Stimulated activated CD4-positive, alpha-beta T cell treated with anti-CD3 and anti-CD28 coated beads, Interleukin-15, amount 100 ng/mL, for 1 hour (primary cell): ENCODE measurements at places on chromosomes 1 and 21.

GRCh38 chr1:198860371-198860770 lies 221.5 kb downstream of the PTPRC start:
- DNase-seq, result no peak

- DNase-seq, result no peak
Observed at GRCh38 chr1:199762572-199762971, 264.9 kb upstream of the NR5A2 start.

- no peak for DNase-seq
Observed at GRCh38 chr1:116324411-116324810, 48.6 kb upstream of the ATP1A1 start.

DNA sequence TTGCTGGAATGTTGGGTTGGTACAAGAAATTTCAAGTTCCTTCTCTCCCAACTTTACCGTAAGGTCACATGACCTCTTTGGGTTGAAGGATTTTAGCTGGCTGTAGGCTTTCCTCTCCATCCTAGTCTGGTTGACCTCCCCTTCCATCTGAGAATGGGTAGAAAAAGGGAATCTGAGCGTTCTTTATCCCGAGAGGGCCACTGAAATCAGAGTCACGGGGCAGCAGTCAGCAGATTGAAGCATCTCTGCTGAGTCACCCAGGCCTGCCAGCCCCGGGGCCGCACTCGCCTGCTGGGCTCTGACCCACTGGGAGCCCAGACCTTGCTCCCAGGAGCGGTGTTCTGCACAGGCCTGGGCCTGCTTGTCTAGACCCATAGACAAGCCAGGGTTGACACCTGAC lies 31.0 kb downstream of the TMCC2 start:
- no peak for DNase-seq

- no peak for DNase-seq
Observed at GRCh38 chr21:27513825-27514224, 546.9 kb upstream of the ADAMTS5 start.

- no peak for DNase-seq
Observed at GRCh38 chr1:156648951-156649350, 7.0 kb downstream of the BCAN start.

- no peak for DNase-seq
Observed at GRCh38 chr21:35342440-35342839, 293.3 kb upstream of the RUNX1 start.

DNA sequence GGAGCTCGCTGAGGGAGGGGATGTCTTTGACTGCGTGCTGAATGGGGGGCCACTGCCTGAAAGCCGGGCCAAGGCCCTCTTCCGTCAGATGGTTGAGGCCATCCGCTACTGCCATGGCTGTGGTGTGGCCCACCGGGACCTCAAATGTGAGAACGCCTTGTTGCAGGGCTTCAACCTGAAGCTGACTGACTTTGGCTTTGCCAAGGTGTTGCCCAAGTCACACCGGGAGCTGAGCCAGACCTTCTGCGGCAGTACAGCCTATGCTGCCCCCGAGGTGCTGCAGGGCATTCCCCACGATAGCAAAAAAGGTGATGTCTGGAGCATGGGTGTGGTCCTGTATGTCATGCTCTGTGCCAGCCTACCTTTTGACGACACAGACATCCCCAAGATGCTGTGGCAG lies 1.4 kb downstream of the TSSK3 start:
- DNase-seq, result no peak

DNA sequence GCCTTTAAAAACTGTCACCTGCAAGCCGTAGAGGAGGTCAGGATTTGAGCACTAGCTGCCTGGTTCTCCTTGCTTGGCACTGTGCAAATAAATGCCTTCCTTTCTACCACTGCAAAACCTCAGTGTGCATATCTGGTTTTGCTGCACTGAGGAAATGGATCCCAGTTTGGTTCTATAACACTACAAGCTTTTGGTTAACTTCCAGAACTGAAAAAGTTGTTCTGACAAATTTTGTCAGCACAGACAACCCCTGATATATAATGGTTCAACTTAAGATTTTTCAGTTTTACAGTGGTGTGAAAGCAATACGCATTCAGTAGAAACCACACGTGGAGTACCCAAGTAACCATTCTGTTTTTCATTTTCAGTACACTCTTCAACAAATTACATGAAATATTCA lies 29.8 kb upstream of the GALNT2 start:
- DNase-seq, result no peak

- DNase-seq, result no peak
Observed at GRCh38 chr1:112694363-112694929, 12.5 kb downstream of the RHOC start.

GRCh38 chr1:103461161-103462105 lies 64.1 kb upstream of the RNPC3 start:
- no peak for DNase-seq

- no peak for DNase-seq
Observed at GRCh38 chr1:169892927-169893644, 610 bp downstream of the SCYL3 start.

DNA sequence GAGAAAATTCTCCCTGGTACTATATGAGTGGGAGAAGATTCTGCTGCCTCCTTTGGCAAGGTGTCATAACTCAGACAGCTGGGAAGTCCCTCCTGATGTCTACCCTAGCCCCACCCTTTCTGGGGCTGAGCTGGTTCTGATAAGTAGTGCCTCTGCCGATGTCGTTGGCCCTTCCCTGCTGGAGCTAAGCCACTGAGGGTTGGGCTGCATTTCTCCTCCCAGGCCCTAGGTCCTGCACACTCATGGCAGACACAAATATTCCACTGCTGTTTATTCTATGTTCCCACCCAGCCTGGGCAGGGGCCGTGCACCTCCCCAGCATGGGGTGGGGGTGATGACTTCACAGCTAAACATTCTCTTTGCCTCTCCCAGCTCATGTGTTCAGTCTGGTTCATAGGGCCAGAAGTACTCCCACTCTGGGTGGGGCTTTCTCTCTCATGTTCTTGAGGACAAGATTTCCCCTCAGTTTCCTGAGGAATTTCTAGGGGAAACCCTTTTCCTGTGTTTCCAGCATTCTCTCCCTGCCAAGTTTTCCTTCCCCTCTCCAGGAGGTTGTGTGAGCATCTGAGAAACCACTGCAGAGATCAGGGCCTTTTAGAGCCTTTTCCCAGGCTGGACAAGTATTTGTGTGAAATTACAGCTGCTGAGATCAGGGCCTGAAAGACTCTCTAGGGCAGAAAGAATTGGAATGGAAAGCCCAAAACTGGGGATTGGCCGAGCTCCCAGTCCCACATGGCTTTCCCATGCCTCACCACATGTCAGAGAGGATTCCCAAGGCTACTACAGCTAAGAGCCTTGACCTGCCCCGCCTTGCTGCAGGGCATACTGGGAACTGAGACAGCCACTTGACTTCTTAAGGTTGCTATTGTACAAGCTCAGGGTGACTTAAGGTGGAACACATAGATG lies 66.2 kb downstream of the ATP2B4 start:
- DNase-seq, result no peak

DNA sequence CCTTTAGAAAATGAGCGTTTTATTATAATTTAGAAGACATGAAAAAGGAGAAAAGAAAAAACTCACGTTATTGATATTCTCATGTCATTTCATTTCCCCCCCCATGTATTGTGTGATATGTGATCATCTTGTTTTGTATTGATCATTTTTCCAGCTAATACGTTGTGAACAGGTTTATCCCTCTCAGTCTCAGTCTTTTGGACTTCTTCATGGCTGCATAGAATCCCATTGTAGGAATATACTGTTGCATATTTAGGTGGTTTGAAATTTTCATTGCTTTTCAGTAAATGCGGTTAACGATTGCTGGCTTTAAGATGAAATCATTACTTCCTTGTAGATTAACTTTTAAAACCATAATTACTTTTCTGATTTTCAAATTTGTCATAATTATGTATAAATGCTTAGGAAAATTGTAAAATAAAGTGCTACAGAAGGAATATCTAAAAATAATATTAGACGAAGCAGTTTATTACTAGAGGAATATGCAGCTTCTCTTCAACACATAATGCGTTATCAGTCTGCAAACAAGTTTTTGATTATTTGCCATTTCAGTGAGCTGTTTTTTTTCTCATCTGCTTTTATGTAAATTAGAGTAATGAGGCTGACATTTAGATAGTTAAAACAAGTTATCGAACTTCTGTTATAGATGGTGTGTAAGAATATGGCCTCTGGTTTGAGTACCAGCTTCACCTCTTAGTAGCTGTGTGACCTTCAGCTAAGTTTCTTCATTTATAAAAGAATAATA lies 1.8 kb downstream of the SON start:
- DNase-seq, result no peak

DNA sequence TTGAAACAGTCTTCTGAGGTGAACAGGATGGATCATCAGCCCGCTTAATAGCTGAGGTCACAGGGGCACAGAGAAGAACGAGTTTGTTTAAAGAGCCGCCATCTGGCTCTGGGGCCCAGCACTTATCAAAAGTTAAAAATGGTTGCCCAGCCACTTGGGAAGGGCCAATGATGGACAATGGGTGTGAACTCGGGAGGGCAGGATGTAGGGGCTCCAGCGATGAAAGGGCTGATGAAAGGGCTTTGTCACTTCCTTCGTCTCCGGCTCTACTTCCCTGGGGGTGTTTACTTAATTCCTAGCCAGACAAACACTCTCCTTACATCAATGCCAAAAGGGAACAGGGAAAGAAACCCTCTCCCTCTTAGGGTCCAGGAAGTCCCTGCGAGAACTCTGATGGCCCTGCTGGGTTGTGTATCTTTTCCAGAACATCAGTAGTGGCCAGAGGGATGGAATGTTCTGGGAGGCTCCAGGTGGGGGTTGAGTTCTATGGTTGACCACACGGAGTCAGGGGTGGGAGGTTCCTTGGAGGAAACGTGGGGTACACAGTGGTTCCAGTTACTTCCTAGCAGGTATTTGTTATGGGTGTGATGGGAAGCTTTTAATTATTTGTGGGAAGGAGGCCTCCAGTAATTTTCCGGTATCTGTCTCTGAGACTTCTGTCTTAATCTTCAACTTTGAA lies 9.0 kb upstream of the ABCG1 start:
- DNase-seq, result no peak

GRCh38 chr1:158398818-158399514 lies at the start of gene OR10T2:
OR10T2 (minus strand) TSS chr1:158399466; CDS start chr1:158399466, 0 bp downstream.
- DNase-seq, result no peak

DNA sequence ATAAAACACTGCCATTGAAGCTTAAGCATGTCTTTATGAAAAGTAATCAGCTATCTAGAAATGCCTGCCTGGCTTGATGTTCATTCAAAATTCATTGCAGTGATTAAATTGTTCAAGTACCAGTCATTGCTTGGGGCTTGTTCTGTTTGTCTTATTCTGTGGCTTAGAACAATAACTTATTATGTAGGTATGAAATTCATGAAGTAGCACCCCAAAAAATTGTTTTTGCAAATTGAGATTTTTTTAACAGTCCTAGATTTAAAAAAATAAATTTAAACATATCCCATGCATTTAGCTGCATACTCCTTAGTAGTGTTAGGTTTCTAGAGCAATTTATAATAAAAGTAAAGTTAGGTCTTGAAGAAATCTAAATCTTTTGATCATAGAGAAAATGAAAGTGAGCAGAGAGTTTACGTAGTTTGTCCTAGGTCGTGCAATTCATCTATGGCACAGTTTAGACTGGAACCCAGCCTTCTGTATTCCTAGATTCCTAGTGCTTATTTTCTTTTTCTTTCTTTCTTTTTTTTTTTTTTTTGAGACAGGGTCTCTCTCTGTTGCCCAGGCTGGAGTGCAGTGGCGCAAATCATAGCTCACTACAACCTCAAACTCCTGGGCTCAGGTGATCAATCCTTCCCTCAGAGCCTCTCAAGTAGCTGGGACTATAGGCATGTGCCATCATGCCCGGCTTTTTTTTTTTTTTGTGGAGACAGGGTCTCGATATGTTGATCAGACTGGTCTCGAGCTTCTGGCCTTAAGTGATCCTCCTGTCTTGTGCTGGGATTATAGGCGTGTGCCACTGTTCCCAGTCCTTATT lies 9.3 kb downstream of the MIER1 start:
- no peak for DNase-seq

- DNase-seq, result no peak
Observed at GRCh38 chr21:17660862-17661261, 48.2 kb upstream of the BTG3 start.

DNA sequence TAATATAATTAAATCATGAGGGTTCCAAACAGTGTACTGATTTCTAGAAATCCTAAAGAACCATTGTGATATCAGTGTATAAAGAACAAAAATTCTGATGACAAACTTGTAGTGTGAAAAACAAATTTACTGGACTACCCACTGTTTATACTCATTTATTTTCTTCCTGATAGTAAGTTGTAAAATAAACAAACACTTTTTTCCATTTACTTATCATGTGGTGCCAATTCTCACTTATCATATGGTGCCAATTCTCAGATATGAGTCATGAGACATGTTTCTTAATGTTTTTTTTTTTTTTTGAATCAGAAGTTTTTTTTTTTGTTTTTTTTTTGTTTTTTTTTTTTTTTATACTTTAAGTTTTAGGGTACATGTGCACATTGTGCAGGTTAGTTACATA lies 137.7 kb downstream of the LEPR start:
- no peak for DNase-seq

GRCh38 chr1:171248302-171248701 lies at the start of gene FMO1:
FMO1 (plus strand) TSS chr1:171248494; CDS start chr1:171258088, 9,594 bp downstream.
- no peak for DNase-seq

- DNase-seq, result no peak
Observed at GRCh38 chr1:160862203-160863060, at the start of gene CD244. CD244 (minus strand) TSS chr1:160862887; CDS start chr1:160862677, 210 bp downstream.

DNA sequence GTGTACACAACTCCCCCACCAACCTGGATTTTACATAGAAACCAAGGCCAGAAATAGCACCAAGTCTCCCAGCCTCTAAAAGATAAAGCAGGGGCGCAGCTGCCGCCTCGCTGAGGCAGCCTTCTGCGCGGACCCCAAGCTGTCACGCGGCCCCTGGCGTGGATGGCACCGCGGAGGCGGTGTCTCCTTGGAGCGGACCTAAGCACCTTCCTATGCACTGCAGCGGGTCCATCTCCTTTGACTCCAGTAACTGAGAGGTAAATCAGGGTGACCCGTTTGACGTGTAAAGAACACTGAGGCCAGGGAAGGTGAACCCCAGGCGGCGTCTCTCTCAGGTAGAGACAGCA lies 17.0 kb downstream of the ZNF697 start:
- DNase-seq, result no peak

DNA sequence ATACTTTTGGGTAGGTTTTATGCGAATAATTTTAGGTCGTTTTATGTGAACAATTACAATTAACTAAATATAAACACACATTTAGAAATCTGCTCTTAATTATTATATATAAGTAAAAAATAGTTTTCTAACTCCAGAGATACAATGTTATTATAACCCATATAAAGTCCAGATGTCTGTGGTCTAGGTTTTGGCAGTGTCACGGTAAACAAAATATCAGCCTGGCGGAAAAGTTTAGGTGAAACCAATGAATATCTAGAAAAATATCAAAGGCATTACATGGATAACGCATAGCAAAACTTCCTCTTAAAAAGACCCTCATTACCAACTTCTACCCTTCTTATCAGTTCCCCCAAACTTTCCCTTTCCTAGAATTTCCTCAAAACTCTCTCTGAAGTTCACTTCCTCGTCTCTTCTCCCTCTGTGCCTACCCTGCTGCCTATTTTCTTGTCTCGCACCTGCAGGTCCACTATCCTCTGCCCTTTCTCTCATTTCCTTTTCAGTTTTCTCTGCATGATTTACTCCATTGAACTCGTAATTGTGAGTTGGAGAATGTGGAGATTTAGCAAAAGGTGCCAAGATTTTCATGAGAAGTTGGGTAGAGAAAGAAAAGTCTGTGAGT lies 21.8 kb downstream of the VTCN1 start:
- DNase-seq, result no peak

- DNase-seq, result no peak
Observed at GRCh38 chr1:53652441-53653199, 86.3 kb downstream of the GLIS1 start.

- no peak for DNase-seq
Observed at GRCh38 chr1:179938752-179939151, 15.9 kb upstream of the CEP350 start.
